Stomach (tissue), 19 donors: ENCODE measurements at places on chromosomes 2 and 18. TPM values are rescaled to one million over a fixed set of nuclear protein-coding genes. Genes with fewer than 3 reads are reported as not detected.

GRCh38 chr18:75491361-75491760, 63.9 kb upstream of the SMIM21 start:
- no peak for DNase-seq

DNA sequence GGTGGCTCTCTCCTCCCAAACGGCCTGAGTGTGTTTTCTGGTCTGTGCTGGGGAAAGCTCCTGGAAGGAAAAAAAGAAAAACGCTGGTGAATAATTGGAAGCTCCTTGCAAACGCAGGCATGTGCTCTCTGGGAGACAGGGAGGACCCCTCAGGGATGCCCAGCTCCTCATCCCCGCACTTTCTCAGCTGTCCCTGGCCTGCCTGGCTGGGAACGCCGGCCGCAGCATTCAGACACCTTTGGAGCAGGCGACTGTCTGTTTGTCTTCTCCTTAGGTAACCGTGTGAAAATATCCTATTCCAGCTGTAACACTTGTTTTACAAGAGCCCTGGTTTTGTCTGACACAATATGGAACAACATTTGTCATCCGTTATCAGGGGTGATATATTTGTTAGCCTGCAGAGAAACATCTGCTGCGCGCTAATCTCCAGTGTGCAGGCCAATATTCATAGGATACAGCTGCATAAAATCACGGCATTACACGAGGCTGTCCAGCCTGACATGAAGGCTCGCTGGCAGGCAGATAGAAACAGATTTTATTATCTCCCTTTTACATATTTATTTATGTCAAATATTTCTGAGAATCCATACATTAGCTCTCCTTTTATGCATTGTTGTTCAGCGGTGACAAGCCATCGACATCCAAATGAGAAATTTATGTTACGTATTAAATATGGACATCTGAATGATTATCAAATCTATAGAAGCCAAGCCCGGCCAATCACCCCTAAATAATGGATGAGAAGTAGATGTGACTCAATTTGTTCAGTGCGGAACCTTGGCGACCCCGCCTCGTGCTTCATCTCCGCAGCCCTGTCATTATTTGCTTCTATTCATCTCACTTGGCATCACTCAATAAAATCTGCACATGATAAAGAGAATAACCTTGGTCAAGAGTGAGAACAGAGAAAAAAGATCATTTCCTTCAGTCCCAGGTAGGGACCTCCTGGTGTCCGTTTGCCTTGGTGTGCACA, 675.1 kb upstream of the SALL3 start:
- DNase-seq: no peak

- no peak for DNase-seq
Measured at GRCh38 chr2:48107326-48107925, 201.1 kb upstream of the FBXO11 start.

- DNase-seq: no peak
Measured at GRCh38 chr2:161044095-161044865, 115.9 kb upstream of the TANK start.

- no peak for DNase-seq
Measured at GRCh38 chr2:2694746-2695145, 363.7 kb upstream of the MYT1L start.

DNA sequence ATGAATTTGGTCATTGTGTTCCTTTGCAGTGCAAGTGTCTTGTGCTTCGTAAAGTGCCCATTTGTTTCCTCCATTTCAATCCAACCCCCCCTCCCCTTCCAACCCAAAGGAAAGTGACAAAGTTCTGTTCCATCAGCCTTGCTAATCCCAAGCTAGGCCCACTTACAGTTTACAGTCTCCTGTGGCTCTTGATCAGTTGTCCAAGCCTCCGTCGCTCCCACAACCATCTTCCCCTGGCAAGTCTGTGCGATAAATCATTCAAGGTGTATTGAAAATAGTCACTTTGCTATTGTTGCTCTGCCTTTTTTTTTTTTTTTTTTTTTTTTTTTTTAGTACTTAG, 6.5 kb downstream of the POU3F3 start:
- no peak for DNase-seq

DNA sequence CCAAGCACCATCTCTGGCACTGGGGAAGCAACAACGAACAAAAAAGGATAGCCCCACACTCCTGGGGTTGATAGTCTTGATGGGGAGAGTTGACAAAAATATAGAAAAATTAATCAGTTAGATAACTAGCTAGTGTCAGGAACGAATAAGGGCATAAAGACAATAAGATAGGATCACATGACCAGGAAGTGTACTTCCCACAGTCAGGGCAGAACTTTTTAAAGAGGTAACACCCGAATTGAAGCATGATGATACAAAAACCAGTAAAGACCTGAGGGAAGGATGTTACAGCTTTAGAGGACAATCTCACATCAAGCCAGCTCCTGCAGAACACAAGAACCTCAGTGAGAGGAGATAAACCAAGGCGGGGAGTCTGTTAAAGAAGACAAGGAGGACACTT, 295.4 kb upstream of the CRIM1 start:
- no peak for DNase-seq

DNA sequence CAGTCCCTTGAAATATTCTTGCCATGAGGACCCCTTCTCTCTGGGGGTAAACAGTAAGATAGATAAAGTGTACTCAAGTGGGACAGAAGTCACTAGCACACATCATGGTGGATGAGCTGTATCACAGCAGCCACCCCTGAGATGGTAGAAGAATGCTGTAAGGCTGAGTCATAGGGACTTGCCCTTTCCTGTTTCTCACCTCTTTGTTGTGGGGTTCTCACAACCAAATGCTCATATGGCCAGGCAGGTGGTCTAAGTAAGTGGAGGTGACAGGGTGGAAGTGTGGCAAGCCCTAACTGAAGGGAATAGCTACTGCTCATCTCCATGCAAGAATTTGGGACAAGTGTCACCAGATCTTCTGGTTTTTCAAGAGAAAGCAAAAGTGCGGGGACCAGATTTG, 202.7 kb upstream of the SLC14A2 start:
- DNase-seq: no peak

DNA sequence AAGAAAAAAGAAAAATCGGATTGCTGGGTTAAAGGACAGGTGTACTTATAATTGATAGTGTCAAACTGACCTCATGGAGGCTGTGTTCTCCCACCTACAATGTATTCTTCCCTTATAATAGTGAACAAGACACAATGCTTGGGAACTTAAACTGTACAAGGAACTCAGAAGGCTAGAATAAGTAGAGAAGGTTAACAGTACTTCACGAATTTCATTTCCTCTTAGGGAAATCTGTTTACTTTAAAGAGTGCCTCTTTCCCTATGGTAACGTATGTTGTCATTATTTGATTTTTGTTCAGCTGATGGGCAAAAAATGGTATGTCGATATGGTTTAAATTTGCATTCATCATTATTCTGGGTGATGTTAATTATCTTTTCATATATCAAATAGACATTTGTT, 9.2 kb upstream of the HK2 start:
- no peak for DNase-seq

GRCh38 chr2:158837645-158838044, 42.5 kb downstream of the DAPL1 start:
- DNase-seq: no peak

DNA sequence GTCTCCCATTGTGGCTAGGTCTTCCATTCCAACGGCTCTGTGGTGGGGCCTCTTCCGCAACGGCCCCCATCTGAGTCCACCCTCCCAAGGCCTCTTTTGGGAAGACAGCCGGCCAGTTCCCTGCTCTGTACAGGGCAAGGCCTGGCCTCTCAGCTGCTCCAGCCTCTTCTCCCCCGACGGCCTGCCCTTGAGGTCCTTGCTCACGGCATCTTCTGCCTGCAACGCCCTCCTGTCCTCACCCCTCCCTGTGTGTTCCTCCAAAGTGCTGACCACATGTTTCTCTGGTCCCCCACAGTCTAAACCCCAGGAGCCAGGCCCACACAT, 16.0 kb downstream of the HS6ST1 start:
- DNase-seq: no peak

DNA sequence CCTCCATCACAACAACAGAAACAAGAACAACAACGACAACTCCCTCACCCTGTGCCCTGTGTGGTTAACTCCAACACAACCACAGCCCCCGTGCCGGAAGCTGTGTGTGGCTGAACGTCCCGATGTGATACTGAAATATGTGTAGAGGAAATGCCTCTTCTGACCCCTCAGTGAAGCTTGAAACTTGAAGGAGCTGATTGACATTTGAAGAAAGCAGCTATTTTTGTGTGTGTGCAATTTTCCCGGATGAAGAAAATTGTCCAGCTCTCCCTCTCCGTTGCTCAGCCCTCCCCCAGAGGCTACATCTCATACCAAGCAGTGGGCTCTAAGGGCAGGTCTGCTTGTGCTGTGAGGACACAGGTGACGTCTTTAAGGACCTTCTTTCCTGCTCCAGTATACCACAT, 173.8 kb downstream of the ICOS start:
- peak; percentile 65 for DNase-seq

GRCh38 chr2:175937216-175937615, 64.9 kb downstream of the LNPK start:
- DNase-seq: no peak

DNA sequence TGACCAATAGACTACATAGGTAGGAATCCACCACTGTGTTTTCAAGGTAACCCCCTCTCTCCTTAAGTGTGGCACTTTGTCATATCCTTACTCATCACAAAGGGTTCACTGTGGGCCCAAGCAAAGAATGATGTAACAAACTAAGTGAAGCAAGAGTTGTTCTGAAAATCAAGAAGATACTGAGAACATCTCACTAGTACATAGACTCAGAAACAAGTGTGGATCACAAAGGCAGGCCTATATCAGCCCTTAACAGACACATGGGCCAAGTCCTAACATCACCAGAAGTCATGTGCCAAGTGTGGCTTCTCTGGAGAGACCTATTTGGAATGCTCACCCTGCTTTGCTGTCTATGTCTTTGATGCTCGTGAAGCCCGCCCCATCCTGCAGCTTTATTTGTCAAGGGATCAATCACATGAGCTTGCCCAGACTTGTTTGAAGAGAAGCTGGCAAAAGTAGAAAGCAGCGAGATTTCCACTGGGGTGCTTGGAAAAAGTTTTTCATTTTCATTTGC, 131.2 kb upstream of the TTC39C start:
- no peak for DNase-seq

DNA sequence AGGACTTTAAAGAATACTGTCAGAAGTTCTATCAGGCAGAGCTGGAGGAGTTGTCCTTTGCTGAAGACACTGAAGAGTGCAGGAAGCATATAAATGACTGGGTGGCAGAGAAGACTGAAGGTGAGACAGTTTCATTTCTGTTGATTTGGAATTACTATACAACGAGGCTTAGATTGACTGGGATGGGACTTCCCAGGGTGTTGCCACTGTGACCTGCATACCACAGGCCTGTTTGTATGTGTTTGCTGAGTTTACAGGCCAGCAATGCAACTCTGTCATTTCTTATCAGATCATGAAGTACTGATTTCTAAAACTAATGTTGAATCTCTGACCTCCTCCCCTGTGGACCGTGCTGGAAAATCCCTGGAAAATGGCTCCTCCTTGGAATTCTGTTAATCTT, 11.8 kb downstream of the SERPINB8 start:
- DNase-seq: no peak

DNA sequence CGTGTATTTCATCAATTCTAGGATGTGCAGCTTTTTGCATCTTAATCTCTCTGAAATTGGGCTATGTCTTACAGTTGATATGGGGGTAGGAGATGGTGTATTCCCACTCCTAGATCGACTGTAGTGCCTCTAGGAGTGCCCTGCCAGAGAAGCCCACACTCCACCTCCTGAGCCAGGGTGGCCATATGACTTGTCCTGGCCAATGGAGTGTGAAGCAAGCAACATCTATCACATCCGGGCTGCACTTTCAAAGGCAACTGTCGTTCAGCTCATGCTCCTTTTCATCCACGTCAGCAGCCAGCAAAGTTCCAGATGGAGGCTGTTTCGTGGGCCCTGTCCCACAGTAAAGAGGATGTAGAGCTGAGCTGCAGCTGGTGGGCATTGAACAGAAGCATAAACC, 149.4 kb upstream of the SLC1A4 start:
- DNase-seq: no peak

GRCh38 chr18:74351354-74351753, 35.7 kb downstream of the C18orf63 start:
- DNase-seq: no peak

- no peak for DNase-seq
Measured at GRCh38 chr2:10253596-10254372, 48.9 kb upstream of the HPCAL1 start.

GRCh38 chr18:56109757-56110156, 521.8 kb upstream of the TCF4 start:
- no peak for DNase-seq

DNA sequence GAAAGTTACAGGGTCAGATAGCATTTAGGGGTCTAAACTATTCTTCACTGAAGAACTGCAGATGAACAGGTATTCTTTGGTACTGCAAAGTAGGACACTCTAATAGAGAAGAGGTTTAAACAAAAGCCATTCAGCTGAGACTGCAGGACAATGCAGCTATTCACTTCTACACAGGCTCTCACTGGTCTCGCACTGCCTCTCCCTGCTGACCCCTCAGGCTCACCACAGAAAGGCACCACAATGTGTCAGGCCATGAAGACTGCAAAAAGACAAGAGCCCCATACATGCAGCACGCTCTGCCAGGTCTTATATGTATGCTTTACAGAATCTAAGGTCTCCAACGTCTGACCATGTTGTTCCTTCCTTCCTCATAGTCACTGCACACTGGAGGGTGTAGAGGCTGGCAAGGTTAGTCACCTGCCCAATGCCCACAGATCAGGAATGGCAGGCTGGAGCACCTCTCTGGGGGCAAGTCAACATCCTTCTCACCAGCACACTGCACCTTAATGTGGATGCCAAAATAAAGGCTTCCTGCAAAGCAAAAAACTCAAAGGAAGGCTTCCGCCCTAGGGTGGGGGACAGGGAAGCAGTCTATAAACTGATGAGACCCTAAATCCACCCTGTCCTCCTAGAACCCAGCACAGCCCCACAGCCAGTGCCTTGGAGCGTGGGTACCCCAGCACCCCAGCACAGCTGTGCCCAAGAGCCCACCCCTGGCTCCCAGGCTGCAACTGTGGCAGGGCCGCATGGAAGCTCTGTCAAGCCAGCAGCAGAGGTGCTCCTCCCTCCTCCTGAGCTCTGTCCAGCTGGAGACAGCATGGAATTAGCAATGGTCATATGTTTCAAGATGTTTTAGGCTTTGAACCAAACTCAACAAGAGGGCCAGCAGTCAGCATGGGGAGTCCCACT, 10.7 kb upstream of the RNU4ATAC start:
- DNase-seq: no peak

- peak; percentile 23 for DNase-seq
Measured at GRCh38 chr2:101508636-101509035, 33.7 kb upstream of the RFX8 start.

- no peak for DNase-seq
Measured at GRCh38 chr2:16073471-16073870, 133.1 kb downstream of the MYCN start.

GRCh38 chr18:36509646-36510197, 212.2 kb downstream of the FHOD3 start:
- DNase-seq: no peak

GRCh38 chr2:1538663-1539062, 125.4 kb downstream of the TPO start:
- DNase-seq: peak; percentile 55

COL6A3 gene
- 411 TPM for total RNA-seq

UGT1A5 gene
- total RNA-seq: 1.7 TPM

REG3G gene
- not detected for total RNA-seq

KYNU gene
- total RNA-seq: 9.7 TPM
